ENCODE measurements at places on chromosomes 7 and 10.

GRCh38 chr10:49408519-49409306 lies 12.8 kb upstream of the DRGX start:
- no peak for DNase-seq

GRCh38 chr7:95578299-95578855 lies 17.9 kb downstream of the PDK4 start:
- no peak for DNase-seq

DNA sequence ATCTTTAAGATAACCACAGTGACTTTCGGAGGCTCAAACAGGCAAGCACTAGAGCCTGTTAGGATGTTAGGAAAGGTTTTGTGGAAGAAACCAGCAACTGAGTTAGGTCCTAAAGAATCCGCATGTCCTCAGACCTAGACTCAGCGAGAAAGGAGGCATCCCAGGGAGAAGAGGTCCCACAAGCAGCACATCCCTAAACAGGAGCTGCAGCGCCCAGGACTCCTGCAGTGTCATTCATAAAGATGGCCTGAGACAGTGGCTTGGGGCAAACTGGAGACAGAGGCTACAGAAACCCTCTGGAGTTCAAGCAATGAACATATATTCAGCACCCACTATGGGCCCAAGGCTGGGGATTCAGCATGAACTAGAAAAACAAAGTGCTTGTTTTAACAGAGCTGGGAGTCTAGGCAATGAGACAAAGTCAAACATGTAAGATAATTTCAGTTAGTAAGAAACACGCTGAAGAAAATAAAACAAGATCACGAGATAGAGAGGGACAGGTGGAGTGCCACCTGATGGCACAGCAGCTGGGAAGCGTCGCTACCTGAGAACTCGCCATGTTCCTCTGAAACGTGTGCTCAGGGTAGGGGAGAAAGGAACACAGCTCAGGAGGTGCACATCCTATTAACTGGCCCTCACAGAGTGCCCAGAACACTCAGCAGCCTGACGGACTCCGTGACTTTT lies 48.1 kb downstream of the PARD3 start:
- DNase-seq = no peak

DNA sequence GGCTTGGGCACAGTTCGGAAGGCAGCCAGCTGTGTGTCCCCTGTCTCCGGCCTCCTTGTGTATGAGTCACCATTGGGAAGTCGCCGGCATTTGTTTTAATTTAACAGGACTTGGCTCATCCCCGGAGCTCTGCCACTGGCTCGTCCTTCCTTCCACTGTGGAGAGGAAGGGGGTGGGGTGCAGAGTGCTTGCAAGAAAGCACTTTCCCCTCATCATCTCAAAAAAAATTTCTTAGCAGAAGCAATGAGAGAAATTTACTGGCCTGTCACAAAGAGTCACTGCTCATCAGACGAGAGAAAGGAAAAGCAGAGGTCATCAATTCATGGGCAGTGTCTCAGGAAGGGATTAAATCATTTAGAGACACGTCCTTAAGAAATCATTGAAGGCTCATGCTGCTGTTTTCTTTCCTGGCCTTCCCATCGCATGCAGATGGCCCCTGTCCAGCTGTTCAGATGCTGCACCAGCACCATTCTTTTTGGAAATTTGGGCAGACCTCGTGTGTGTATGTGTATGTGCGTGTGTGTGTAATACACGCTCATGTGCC lies 93.3 kb downstream of the BMS1 start:
- no peak for DNase-seq

DNA sequence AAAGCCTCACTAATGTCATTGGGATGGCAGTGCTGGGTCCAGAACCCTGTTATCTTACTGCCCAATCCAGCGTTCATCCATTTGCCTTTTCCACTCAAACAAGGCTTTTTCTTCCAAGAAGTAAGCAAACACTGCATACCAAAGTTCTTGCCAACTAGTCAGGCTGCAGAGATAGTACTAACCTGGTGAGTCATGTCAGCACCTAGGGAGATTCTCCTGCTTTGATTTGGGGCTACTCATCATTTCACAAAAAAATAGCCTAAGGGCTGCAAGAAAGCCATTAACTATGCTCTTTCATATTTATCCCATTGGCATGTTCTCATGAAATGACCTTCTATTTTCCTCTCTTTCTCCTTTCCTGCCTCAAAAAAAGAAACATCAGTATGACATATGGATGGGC lies 142.6 kb downstream of the TWIST1 start:
- no peak for DNase-seq

- DNase-seq = no peak
Measured at GRCh38 chr7:107594961-107595737, 15.1 kb downstream of the BCAP29 start.

- no peak for DNase-seq
Measured at GRCh38 chr10:116836902-116837523, 12.3 kb upstream of the ENO4 start.

All from CD4-positive, alpha-beta T cell treated with Interleukin-10 for 1 hour (primary cell).